Activated effector memory CD4-positive, alpha-beta T cell treated with Interleukin-2 at 50 U/mL for 16 hours (primary cell): ENCODE measurements at places on chromosomes 4 and X.

DNA sequence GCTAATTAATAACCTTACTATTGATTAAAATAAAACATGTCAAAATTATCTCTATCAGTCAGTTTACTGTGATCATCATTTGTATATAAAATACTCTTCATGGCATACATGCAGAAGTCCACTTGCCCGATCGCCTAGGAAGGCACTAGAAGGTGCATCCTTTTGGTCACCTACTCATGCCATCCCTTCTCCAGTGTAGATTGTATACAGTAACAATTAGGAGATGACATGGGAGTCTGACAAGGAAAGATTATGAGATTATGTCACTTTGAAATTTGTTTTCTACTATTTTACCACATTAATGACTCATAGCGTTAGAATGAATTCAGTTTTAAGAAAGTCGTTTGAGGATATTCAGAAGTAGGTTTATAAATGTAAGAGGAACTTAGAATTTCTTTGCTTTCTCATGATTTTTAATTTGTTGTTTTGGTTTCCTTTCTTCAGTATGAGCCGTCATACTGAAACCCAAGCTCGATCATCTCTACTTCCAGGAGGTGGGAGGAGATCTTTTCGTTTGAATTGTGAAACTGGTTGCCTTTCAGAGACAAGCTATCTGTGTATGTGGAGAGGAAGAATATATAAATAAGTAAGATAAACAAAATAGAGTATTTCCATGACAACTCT, 51.1 kb upstream of the UNC5C start:
- DNase-seq: no peak

GRCh38 chr4:8366601-8367000, 73.9 kb downstream of the ACOX3 start:
- DNase-seq: no peak

DNA sequence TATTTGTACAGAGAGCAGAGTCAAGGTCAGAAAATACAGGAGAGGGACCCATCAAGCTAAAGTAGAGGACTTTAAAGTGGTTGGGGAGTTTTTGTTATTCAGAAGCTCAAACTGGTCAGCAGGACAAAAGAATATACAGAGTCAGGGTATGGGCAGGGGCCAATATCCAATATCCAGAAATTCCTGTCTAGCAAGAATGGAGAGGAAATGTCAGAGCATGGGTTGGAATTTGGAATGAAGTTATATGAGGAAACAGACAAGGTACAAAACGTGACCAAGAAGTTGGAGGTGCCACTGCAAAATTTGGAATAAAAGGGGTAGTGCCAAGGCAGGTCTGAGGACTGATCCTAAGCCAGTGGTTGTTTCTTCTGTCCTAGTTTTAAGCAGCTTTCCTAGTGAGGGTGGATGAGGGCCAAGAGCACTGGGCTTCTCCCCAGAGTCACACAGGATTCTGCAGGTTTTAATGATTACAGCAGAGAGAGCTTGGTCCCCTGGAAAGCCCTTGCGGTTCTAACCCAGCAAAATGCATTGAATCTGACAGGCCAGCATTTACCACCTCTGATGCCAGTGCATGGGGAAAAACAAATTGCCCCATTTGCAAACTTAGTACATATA, 304.7 kb upstream of the FTHL17 start:
- no peak for DNase-seq

DNA sequence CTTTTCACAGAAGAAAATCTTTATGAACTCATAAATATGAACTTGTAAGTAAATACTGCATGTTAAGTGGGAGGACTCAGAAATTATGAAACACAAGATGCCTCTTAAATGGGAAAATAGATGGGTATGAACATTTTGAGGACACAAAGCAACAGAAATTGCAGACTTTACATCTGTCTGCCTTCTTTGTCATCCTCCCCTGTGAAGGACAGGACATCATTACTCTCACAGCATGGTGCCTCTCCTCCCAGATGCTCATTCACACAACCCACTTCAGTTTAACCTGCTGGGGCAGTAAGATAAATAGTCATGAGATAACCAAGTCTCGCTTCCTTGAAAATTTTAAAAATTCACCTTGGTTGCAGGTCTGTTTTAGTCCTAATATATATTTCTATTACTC, 144.5 kb downstream of the APBB2 start:
- no peak for DNase-seq

DNA sequence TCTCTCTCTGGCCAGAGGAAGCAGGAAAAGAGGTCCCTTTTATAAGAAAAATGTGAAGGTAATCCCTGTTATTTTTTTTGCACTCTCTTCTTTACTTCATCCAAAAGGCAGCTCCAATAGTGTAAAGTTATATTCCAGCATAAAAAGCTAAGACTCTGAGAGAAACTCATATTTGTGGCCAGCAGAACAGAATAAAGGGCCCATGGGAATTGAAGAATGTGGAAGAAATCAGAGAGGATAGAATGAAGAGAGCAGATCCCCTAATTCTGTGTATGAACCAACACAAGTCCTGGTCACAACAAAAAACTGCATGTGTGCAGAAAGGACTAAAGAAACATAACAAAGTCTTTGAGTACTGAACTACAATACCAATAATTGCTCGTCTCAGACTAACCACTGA, 22.3 kb downstream of the RPS6KA6 start:
- no peak for DNase-seq

GRCh38 chr4:38117591-38117990, 157.4 kb downstream of the PTTG2 start:
- no peak for DNase-seq

DNA sequence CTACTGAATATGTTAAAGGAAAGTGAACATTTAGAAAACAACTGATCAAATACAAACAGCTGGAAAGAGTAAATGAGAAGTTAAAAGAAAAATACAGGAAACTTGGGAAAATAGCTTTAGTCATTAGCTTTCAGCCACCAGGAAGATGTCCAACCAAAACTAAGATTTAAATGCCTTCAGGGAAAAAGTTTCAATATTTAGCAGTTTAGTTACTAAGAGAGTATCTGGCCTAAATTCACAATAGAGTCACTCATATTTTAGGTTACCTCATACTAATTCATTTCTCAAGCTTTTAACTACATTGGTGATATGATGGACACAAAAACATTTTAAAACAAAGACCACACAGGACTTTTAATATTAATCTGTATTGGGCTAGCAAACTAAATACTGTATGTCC, 13.1 kb upstream of the KLHL13 start:
- DNase-seq: no peak

GRCh38 chrX:101208152-101208905, 11.3 kb upstream of the DRP2 start:
- DNase-seq: no peak

DNA sequence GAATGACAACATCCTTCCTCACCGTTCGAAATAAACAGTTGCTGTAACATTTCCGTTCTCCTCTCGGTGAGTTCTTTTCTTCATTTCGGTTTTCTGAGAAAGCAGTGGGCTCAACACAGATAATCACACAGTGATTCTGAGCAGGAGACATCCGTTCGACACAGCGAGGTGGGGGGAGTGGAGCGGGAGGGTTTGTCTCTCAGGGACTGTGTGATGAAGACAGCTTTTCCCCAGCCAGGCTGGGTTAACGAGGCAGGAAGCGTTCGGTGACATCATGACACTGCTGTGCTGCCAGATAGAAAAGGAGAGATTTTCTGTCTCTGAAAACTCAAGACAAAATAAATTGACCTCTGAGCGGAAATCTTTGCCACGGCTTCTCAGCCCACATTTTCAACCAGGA, 119.3 kb downstream of the CRLF2 start:
- peak; percentile 23 for DNase-seq

GRCh38 chr4:139617702-139618490, 47.7 kb upstream of the MGST2 start:
- DNase-seq: no peak

- no peak for DNase-seq
Measured at GRCh38 chrX:150683536-150684146, 9.6 kb upstream of the MTMR1 start.

GRCh38 chr4:182866746-182867145, 50.4 kb downstream of the DCTD start:
- DNase-seq: no peak

DNA sequence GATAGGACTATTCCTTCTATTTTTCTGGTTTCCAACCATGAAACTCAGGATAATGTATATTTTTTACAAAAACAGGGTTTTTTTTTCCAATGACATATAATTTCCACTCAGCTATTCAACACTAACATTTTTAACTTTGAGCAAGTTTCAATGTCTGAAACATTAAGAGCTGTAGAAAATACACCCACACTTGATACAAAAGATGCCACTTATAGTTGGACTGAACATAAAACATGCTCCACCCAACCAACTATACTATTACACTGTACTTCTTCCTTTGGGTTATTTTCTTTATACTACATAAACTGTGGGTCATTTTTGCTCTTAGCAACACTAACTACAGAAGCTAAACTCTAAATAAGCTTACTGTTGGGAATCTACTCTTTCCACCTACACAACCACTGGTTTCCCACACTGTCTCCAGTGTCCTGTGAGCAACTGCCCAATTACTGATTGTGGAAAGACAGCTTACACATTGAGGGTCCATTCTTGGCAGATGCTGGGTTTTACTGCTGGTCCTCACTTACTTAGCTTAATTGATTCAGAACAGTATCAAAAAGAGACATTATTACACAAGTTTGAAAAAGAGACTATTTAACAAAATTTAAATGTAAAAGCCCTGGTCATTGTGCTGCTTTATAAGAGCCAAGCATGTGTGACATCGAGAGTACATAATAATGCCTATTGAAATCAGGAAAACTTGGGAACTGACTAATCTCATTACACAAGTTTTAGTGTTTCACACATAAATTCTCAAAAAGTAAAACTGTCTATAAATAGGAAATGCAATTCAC, 6.3 kb downstream of the AMMECR1 start:
- DNase-seq: no peak

- DNase-seq: no peak
Measured at GRCh38 chrX:109643687-109644086, 18.7 kb upstream of the KCNE5 start.

- no peak for DNase-seq
Measured at GRCh38 chrX:72694170-72694569, 19.9 kb downstream of the PHKA1 start.

DNA sequence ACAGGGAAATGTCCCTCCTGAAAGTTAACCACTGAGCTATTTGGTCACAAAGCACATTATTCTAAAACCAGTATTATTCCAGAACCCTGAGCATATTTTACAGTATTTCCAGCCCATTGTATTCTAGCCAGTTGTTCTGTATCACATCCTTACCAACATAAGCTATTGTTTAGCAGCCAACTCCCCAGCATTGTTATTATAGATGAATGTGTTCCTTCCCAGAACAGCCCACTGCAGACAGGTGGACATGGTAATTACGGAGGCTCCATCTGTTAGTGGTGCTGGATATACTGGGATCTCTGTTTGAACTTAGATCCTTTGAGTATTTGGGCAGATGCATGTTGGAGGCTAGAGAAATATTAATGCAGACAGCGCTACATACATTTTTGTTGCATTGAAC, 126.1 kb downstream of the MGST2 start:
- no peak for DNase-seq

GRCh38 chr4:78667325-78667724, 108.8 kb upstream of the BMP2K start:
- DNase-seq: no peak

DNA sequence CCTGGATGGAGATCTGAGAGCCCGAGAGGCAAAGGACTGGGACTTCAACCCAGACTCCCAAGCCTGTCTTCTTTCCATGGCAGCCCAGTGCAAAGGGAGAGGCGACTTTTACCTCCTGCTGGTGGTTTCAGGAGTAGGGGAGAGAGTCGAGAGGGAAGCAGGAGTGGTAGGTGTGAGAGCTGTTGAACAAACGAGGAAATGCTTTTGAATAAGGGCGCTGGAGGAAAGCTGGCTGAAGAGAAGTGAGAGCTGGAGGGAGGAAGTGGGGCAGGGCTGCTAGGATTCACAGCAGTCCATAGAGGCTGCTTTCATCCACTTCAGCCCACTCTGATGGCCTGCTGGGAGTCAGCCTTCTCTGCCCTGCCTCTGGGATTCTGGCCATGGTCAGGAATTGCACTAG, 81.8 kb upstream of the EFNB1 start:
- DNase-seq: no peak

DNA sequence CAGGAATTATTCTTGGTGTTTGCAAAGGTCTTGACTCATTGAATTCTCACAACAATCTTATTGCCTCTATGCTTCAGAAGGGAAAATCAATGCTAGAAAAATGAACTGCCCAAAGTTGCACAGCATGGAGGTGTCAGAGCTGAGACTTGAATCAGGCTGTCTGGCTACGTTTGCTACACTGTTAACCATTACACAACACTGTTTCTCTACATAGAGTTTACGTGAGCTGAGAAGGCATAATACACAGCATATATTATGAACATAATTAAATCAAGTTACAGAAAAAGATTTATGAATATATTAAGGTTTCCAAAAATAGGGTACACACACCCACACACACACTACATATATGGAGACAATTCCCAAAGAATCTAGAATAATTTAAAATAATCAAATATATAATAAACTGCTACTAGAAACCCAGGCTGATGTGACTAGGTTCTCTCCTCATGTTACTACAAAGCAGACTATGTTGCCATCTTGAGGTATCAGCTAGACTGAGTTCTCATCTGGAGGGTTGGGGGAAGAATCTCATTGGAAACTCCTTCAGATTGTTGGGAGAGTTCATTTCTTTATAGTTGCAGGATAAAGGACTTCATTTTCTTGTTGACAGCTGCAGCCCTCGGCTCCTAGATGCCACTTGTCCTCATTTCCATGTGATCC, 1270.5 kb downstream of the ARAP2 start:
- no peak for DNase-seq

GRCh38 chr4:40086421-40086820, 29.8 kb downstream of the N4BP2 start:
- no peak for DNase-seq

GRCh38 chr4:47733302-47734175, 104.3 kb downstream of the CORIN start:
- DNase-seq: no peak

DNA sequence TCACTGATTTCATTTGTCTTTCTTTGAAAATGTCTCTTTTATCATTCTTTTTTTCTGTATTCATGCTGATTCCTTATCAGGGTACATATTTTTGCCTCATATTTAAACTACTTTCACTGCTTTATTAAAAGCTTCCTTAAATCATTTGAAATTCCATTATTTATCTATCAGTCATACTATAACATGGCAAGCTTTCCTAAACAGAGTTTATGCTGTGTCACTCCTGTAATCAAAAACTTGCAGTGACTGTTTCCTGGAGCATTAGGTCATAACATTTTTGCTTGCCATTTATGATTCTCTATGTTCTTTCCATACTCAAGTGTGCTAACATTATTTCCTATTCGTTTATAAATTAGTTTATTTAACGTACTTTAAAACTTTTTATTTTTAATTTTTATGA, 203.7 kb downstream of the BMPR1B start:
- no peak for DNase-seq

DNA sequence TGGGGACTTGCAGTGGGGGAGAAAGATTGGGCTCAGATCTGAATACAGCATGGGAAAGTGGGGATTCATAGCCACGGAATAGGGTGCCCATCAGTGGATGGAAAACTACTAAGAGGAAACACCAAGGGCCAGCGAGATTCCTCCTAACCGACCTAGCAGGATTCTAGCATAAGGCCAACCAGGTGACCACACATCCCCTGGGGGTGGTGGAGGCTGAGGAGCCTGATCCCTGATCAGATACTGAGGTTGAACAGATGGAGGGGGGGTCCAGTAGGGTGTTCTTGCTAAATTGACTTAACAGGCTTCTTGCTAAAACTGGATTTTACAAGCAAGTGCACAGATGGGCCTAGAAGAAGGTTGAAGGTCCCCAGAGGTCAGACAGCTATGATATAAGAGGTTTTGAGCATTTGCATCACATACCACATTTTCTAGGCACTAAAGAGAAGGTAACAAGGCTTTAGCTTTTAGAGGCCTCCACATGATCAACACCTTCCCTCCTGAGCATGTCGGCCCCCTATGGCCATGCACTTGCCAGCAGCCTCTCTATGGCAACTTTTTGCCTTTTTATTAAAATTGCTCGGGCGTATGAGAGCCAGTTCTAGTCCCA, 69.1 kb upstream of the PUDP start:
- no peak for DNase-seq
